ENCODE measurements at places on chromosomes 6 and 20.

- DNase-seq: no peak
Observed at GRCh38 chr6:7624796-7625710, 35.1 kb downstream of the SNRNP48 start.

GRCh38 chr6:34497411-34497810, 31.5 kb downstream of the PACSIN1 start:
- no peak for DNase-seq

GRCh38 chr6:12956991-12957320, 240.4 kb downstream of the PHACTR1 start:
- no peak for DNase-seq

- no peak for DNase-seq
Observed at GRCh38 chr20:61746781-61747180, 318.9 kb downstream of the TAF4 start.

- peak; percentile 29 for DNase-seq
Observed at GRCh38 chr20:35329435-35330139, 37.4 kb upstream of the FAM83C start.

- no peak for DNase-seq
Observed at GRCh38 chr6:5191722-5192121, 69.0 kb downstream of the LYRM4 start.

DNA sequence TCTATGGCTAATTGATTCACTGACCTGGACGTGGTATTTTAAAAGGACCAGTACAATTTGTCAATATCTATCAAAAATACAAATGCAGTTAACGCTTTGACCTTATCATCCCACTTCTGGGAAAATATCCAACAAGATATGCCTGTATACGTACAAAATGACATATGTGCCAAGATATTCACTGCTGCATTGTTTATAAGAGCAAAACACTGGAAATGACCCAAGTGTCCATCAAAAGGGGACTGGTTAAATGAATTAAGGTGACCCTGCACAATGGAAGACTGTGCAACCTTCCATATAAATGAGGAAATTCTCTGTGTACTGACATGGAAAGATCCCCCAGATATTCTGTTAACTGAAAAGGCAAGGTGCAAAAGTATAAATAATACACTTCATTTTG, 13.9 kb downstream of the TRAM2 start:
- no peak for DNase-seq
